ENCODE measurements at places on chromosomes 2 and 18.

DNA sequence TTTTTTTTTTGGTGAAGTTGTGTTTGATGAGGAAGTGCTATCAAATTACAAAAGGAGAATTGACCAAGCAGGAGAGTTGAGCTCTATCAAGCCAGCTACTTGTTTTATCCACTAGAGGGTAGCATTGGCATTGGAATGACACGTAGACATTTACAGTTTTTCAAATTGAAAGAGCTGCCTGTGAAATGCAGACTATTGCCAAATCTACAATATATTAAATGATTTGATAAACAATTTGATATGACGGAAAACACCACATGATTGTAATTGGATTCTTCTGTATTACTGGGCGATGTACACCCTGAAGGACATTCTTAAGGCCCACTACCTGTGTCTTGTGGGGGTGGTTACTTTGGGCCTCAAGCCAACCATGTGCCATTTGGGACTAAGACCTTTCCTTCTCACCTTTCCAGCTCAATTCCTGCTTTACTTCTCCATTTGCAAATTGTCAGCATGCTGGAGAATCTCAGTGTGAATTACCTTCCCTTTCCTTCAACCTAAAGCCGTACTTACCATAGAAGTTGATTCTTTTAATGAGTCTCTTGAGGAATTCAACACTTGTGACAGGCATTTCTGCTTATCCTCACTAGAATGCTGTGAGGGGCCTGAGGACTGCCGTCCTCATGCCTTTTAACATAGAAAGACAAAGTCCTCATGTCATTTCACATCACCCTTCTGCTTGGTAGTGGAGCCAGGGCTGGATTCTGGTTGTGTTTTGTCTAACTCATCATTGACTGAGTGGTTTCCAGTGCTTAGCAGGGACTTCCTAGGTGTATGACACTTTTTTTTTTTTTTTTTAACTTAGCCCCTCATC, 134.8 kb upstream of the THUMPD2 start:
- DNase-seq, result no peak

- no peak for DNase-seq
Measured at GRCh38 chr2:163133602-163134001, 295.0 kb upstream of the KCNH7 start.

GRCh38 chr2:175030380-175031271, 25.4 kb upstream of the CHN1 start:
- DNase-seq, result no peak

- DNase-seq, result no peak
Measured at GRCh38 chr18:32301976-32302743, 112.3 kb downstream of the MEP1B start.

GRCh38 chr18:29664278-29665036, 1378.1 kb downstream of the DSC3 start:
- no peak for DNase-seq

GRCh38 chr2:218093879-218094278, 24.8 kb downstream of the RUFY4 start:
- DNase-seq, result no peak

DNA sequence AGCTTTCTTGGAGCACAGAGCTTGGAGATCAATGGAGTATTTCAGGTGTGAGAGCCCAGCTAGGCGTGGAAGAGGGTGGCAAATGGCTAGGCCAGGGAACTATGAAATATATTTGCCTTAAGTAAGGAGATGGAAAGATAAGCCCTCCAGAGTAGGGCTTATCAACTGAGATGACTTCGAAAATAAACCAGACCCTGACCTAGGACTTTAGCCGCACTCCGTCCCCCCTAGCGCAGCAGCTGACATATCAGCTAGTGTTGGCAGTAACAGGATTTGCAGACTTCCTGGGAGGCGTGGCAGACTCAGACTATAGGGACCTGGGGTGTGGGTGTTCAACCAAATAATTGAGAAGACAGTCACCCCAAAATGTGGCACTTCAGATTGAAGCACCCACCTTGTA, 127.7 kb upstream of the EPAS1 start:
- no peak for DNase-seq

DNA sequence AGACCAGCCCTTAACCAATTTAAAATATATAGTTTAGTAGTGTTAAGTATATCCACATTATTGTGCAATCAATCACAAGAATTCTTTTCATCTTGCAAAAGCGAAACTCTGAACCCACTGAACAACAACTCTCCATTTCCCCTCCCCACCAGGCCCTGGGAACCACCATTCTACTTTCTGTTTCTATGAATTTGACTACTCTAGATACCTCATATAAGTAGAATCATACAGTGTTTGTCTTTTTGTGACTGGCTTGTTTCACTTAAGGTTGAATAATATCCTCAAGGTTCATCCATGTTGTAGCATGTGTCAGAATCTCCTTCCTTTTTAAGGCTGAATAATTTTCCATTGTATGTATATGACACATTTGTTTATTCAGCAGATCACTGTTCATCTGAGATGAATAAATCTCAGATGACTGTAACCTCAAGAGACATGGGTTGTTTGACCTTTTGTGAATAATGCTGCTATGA, 8.1 kb upstream of the SOS1 start:
- no peak for DNase-seq

DNA sequence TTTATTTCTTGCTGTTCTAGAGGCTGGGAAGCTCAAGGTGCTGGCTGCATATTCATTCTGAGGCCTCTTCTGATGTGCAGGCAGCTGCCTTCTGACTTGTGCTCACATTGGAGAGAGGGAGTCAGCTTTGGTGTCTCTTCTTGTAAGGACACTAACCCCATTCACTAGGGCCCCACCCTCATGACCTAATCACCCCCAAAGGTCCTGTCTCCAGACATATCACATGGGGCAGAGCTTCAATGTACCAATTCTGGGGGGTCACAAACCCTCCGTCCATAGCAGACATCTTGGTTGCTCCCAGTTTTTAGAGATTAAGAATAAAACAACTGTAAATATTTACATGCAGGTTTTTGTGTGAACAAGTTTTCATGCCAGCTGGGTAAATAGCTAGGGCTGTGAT, 109.1 kb downstream of the RTP5 start:
- no peak for DNase-seq

DNA sequence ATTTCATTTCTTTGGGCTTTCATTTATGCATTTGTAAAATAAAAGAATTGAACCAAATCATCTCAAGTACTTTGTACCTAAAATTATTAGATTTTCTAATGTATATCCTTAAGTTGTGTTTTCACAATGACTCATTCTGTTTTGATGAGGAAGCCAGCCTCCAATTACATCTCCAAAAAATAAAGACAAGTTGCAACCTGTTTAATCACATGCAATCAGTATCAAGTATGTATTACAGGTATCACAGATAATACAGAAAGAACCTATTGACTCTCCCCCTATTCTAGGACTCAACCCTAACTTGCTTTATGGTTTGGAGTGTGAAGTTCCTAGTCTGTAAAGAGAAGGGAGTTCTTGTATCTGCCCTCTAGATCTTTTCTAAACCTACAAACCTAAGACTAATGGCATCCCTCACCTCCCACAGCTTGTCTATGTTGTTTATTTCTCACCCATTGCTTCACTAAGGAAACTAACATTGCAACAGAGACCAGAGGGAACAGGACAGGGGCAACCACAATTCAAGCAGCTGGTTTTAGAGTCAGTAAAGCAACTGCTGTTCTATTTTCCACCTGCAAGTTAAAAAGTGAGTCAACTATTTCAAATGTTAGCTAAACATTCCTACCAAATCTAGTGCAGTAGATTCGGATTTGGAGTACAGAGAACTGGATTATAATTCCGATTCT, 141.1 kb upstream of the ETAA1 start:
- DNase-seq, result no peak

DNA sequence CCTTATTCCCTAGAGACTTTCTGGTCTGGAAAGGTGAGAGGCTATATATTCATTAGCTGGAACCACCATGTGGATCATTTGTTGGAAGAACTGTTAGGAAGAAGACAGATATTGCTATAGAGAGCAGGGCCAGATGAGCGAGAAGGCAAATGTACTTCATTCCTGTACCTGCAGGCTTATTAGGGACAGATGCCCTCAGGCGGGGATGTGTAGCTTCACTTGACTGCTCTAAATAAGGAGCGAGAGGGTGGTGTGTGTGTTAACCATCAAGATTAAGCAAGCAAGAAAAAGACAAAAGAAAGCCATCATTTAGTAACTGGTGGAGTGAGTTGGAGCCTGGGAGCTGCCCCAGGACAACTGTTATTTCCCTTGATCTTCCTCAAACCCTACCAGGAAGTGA, 36.4 kb downstream of the NEDD4L start:
- DNase-seq, result no peak

- DNase-seq, result no peak
Measured at GRCh38 chr2:9287400-9288045, 80.9 kb downstream of the ASAP2 start.

GRCh38 chr2:240687045-240687740, 4.5 kb upstream of the AQP12A start:
- no peak for DNase-seq

GRCh38 chr2:161303535-161304050, 4.6 kb upstream of the PSMD14 start:
- DNase-seq, result no peak

- no peak for DNase-seq
Measured at GRCh38 chr2:26035090-26035743, 1.3 kb downstream of the RAB10 start.

GRCh38 chr2:239119346-239120126, 271.7 kb downstream of the TWIST2 start:
- no peak for DNase-seq

DNA sequence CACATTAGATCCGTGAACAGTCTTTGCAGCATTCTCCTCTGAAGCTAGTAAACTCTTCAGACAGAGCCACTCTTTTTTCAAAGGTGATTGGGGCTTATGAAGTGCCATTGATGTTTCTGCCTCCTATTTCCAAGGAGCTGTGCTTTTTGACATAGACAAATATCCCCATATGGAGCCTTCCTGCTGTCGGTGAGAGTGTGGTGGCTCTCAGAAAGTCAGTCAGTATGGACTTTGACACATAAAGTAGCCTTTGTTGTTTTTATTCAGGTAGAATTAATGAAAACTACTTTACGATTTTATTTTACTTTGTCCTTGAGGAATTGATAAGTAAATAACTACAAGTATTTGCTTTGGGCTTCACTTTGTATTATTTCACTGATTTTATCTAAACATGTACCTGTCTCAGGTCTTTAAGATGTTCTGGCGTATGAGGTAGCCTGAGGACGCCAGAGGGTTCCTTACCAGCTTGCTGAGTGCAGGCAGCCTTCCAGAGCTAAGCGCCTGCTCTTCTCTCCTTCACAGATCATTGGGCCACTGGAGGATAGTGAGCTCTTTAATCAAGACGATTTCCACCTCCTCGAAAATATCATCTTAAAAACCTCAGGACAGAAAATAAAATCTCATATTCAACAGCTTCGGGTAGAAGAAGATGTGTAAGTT, 69.7 kb downstream of the UGGT1 start:
- no peak for DNase-seq

DNA sequence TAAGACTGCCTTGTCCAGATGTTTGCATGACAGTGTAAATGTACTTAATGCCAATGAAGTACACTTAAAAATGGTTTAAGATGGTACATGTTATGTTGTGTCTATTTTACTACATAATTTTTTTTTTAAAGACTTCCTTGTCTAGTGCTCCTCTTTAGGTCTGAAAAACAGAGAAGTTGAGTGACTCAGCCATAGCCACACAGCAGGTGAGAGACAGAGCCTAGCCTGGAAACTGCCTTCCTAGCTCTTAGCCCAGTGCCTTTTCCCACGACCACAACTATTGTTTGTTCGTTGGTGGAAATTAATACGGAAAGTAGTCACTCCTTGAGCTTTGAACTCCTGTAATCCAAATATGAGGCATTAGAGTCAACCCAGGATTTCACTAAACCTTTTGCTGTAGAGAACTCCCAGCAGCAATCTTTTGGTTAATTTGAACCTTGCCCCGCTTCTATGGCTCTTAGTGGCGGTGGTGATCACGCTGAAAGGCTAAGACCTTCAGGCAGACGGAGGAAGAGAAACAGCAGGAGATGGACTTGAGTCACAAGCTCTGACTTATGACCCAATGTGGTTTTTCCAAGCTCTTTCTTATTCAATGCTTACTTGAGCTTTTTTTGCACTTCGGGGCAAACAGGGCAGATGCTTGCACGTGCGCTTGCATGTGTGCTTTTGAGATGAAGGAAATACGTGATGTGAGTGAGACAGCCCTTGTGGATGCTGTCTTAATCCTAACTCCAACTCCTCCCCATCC, 21.2 kb downstream of the TRIB2 start:
- DNase-seq, result no peak

DNA sequence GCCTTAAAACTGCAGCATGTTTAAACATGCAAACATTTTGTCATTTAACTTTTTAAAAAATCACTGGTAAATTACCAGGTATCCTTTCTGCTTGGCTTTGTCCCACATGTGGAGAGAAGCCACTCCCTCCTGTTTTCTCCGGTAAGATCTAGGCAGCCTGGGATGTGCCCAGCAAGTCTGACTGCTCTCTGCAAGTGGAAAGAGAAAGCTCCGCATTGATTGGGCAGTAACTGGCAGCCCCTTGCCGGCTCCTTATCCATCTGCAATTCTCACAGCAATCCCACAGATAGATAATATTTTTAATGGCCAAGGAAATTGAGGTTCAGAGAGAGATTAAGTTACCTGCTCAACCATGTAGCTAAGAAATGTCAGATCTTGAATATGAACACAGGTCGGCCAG, 136.1 kb downstream of the TMEM200C start:
- no peak for DNase-seq

- DNase-seq, result no peak
Measured at GRCh38 chr2:100260712-100261620, 61.3 kb downstream of the LONRF2 start.

- DNase-seq, result no peak
Measured at GRCh38 chr2:111160758-111161157, 40.0 kb downstream of the BCL2L11 start.

DNA sequence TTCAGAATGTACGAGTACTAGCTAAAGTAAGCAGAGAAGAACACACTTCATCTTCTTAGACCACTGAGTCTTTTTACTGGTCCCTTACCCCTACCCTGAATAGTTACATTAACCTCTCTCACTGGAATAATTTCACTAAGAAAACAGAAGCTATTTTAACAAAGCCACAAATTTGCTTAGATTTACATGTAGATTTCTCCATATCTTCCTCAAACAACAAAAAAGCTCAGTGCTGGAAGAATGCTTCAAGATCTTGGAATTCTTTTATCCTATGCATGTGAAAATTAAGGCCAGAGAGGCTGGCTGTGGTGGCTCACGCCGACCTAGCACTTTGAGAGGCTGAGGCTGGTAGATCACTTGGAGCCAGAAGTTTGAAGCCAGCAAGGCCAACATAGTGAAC, 35.2 kb downstream of the MOGAT1 start:
- DNase-seq, result no peak

GRCh38 chr2:33275689-33276444, 200.6 kb upstream of the RASGRP3 start:
- no peak for DNase-seq
